ENCODE measurements at places on chromosomes 3 and 15.

GRCh38 chr3:16072420-16073110 lies 101.9 kb upstream of the GALNT15 start:
- DNase-seq, result no peak

DNA sequence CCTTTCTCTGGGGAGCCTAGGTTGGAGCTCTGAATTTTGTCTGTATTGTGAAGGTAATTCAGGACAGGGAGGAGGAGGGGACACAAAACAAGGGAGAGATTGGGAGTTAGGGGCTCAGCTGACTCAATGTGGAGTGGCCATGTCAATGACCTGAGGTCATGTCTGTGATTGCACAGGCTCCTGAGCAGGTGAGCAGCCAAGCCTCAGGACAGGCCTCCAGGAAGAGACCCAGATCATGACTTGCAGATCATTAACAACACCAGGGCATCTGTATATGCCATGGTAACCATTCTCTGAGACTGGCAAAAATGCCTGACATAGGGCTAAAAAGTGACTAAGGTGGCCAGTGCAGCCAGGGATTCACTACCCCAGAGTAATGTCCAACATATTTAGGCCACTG lies 20.9 kb downstream of the ERICH6 start:
- DNase-seq, result no peak

DNA sequence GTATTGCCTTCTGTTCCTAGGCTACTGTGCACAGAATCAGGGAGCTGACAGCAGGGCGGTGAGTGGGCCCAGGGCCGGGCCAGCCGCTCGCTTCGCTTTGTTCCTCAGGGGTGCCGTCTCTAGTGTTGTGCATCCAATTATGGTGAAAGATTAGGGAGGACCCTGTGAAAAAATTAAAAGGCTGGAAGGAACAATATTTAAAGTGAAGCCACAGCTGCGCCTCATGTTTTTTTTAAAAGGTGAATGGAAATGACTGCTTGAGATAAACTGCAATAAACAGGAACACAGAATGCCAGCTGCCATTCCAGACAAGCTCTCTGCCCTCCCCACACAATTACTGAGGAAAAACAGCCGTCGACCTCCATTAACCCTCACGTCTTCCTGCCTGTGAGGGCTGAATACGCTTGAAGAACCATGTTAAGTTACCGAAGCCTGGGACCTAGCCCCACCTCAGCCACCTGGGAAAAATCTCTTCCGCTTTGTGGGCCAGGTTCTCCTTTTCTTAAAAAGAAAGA lies 132.0 kb upstream of the IL12A start:
- no peak for DNase-seq

DNA sequence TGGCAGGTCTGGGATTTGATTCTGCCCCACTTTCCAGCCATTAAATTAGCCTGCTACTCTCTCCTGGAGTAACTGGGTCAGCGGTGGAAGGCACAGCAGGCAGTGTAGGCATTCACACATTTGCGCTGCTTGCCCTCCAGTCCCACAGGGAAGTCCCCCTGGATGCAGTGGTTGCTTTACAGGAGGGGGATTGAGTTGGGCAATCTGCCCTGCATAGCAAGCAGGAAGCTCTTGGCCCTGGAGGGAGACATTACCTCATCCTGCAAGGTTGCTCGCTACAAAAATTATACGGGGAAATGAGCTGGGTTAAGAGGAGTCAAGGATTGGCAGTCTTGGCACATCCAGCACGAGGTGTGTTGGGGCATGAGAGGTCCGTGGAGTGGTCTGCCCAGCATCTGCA lies 14.8 kb downstream of the MCM2 start:
- no peak for DNase-seq

DNA sequence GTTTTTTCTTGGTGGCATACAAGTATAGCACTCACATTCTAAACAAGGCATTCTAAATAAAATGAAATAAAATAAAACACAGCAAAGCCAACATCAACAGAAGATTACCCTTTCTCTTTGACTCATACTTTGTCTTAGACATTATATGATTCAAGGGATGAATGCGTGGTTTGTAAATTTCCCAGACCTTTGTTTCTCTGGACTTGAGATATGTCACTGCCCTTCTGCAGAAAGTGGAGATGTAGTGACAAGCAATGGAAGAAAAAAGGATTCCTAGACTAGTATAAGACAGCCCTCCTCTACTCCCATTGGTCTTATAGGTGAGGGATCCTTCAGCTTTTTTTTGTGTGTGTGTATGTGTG lies 22.4 kb downstream of the NANOGP8 start:
- no peak for DNase-seq

- peak; percentile 76 for DNase-seq
Observed at GRCh38 chr3:57397175-57398026, 104.9 kb upstream of the ASB14 start.

DNA sequence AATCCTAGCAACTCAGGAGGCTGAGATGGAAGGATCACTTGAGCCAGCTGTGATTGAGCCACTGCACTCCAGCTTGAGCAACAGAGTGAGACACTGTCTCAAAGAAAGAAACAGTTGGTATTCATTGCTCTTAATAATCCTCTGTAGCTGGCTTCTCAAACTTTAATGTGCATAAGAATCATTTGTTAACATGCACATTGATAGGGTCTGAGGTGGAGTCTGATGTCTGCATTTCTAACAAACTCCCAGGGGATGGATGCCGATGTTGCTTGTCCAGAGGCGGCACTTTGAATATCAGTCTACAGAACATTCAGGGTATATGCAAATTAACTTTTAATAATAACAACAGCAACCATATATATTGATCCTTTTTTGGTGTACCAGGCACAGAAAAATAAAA lies 39.9 kb downstream of the NKIRAS1 start:
- DNase-seq, result no peak

GRCh38 chr15:63022663-63023062 lies 19.9 kb upstream of the TPM1 start:
- DNase-seq, result no peak

GRCh38 chr3:188937389-188937788 lies 234.4 kb upstream of the TPRG1 start:
- DNase-seq, result no peak

DNA sequence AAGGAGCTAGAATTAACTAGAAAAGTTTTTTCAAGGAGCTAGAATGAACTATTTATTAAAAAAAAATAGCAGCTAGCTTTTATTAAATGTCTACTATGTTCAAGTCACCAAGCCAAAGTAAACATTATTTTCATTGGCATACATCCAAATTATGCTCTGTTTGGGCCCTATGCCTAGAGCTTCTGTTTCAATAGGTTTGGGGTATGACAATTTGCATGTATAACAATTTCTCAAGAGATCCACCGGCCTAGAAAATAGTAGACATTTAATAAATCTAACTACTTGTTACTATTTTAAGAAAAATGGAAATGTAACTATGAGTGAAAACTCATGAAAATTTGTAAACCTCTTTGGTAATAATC lies 8.0 kb downstream of the GABRR3 start:
- no peak for DNase-seq

GRCh38 chr3:99859825-99860224 lies 42.2 kb downstream of the CMSS1 start:
- peak; percentile 45 for DNase-seq

DNA sequence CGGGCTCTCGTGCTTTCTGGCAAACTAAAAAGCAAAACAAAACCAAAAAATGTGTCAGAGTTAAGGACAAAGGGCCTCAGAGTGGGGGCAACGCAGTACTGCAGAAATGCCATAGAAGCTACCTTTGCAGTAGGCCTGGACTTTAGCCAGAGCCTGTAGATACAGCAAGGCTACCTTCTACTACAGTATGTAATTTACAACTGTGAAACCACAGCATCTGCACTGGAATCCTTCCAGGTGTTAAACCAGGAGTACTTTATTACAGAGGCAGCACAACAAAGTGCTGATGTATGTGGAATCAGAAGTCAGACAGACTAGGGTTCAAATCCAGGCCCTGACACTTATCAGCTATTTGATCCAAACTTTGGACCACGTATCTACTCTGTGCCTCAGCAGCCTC lies 34.9 kb downstream of the RUBCN start:
- DNase-seq, result no peak

- DNase-seq, result no peak
Observed at GRCh38 chr15:90003736-90004135, 2.6 kb downstream of the ZNF710 start.

- DNase-seq, result no peak
Observed at GRCh38 chr3:50652709-50653108, 22.0 kb upstream of the DOCK3 start.

- peak; percentile 68 for DNase-seq
Observed at GRCh38 chr3:99114565-99115291, 213.2 kb upstream of the DCBLD2 start.

Data from COLO829 (cell line).